ENCODE measurements at places on chromosomes 7 and 10. TPM values are rescaled to one million over a fixed set of nuclear protein-coding genes. Genes with fewer than 3 reads are reported as not detected.
A peak's percentile ranks its signal among the peaks of the same experiment; 100 is the strongest.

Gene IDI2
- not detected for total RNA-seq

Gene TTYH3
- 256 TPM for total RNA-seq

Gene ARHGEF35
- 3.5 TPM for total RNA-seq

Gene KAZALD1
- 19.2 TPM for total RNA-seq

Gene OR6B1
- total RNA-seq, result not detected

Gene CALML5
- total RNA-seq, result not detected

Gene SYT15
- 0.64 TPM for total RNA-seq

Gene MYL10
- 0.30 TPM for total RNA-seq

Gene STAM
- total RNA-seq, result 37.4 TPM

Gene NUTM2E
- 0.49 TPM for total RNA-seq

Gene TMEM225B
- total RNA-seq, result 1.3 TPM

Gene STAMBPL1
- 61.2 TPM for total RNA-seq

GRCh38 chr7:106143711-106144337 lies 31.7 kb upstream of the SYPL1 start:
- DNase-seq, result no peak
- no peaks in the 10 kb centered on the region for H3K36me3 ChIP-seq
- no peaks in the 10 kb centered on the region for H3K27me3 ChIP-seq
- no peak overlapping the region for H3K27ac ChIP-seq
- H3K4me1 ChIP-seq, result peaks cover 15% of the 10 kb centered on the region
- no peak overlapping the region for H3K4me3 ChIP-seq

- H3K4me3 ChIP-seq, result no peak overlapping the region
- H3K4me1 ChIP-seq, result no peaks in the 10 kb centered on the region
- no peaks in the 10 kb centered on the region for H3K36me3 ChIP-seq
- no peak for DNase-seq
Observed at GRCh38 chr10:49187044-49187484, 1.1 kb downstream of the TMEM273 start.

GRCh38 chr7:122532406-122533269 lies 166.3 kb downstream of the RNF133 start:
- H3K27ac ChIP-seq, result no peak overlapping the region
- no peaks in the 10 kb centered on the region for H3K27me3 ChIP-seq
- peaks cover 33% of the 10 kb centered on the region for H3K4me1 ChIP-seq

- no peaks in the 10 kb centered on the region for H3K36me3 ChIP-seq
- peaks cover 24% of the 10 kb centered on the region for H3K4me1 ChIP-seq
Observed at GRCh38 chr7:158811894-158812293, 17.4 kb downstream of the ESYT2 start.

DNA sequence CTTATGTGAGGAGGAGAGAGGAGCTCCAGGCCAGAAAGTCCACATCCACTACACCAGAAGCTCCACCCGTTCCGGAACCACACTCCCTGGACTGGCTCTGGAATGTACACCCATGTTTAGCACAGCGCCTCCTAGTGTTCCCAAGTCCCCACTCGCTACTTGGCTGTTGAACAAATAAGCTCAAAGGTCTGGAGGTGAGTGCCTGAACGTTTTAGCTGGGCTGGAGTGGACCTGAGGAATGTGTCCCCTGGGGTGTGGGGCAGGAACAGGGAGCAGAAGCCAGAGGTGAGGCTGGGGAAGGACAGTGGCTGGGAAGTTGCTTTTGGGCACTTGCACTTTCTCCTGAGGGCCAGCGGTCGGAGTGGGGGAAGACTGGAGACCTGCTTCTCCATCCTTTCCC lies 164.1 kb upstream of the CDCA7L start:
- H3K36me3 ChIP-seq, result no peaks in the 10 kb centered on the region
- H3K4me1 ChIP-seq, result peaks cover 5% of the 10 kb centered on the region
- H3K27me3 ChIP-seq, result no peaks in the 10 kb centered on the region
- H3K4me3 ChIP-seq, result no peak overlapping the region

- H3K27ac ChIP-seq, result no peak overlapping the region
- no peaks in the 10 kb centered on the region for H3K4me1 ChIP-seq
- no peaks in the 10 kb centered on the region for H3K36me3 ChIP-seq
Observed at GRCh38 chr10:30686708-30687107, 57.2 kb upstream of the LYZL2 start.

GRCh38 chr10:113019096-113019495 lies 69.0 kb downstream of the TCF7L2 start:
- H3K36me3 ChIP-seq, result no peaks in the 10 kb centered on the region
- no peak overlapping the region for H3K27ac ChIP-seq
- H3K4me1 ChIP-seq, result peaks cover 25% of the 10 kb centered on the region
- DNase-seq, result no peak
- no peak overlapping the region for H3K4me3 ChIP-seq

- H3K4me3 ChIP-seq, result no peak overlapping the region
- H3K27me3 ChIP-seq, result no peaks in the 10 kb centered on the region
- no peak overlapping the region for H3K27ac ChIP-seq
- no peaks in the 10 kb centered on the region for H3K36me3 ChIP-seq
- no peak for DNase-seq
Observed at GRCh38 chr10:92901819-92902251, 53.5 kb downstream of the EXOC6 start.

DNA sequence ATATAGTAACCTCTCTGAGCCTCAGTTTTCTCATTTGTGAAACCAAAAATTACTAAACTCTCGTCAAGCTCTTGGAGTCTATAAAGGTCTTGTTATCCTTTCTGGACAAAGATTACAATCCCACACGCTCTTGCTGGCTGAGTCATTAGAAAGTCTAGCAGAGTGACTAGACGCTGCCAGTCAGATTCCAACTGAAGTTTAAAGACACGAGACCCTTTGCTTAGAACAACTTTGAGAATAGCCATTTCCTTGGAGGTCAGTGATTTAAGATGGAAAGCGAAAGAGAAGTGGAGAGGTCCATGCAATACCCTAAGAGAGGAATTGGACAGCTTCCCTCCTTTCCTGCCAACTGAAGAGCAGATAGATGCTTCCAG lies 119.5 kb downstream of the APBB1IP start:
- no peaks in the 10 kb centered on the region for H3K4me1 ChIP-seq
- no peak overlapping the region for H3K27ac ChIP-seq
- H3K27me3 ChIP-seq, result no peaks in the 10 kb centered on the region
- H3K4me3 ChIP-seq, result no peak overlapping the region
- DNase-seq, result no peak

- no peaks in the 10 kb centered on the region for H3K4me1 ChIP-seq
- H3K4me3 ChIP-seq, result peak overlapping the region; percentile 26
- H3K36me3 ChIP-seq, result no peaks in the 10 kb centered on the region
- peak; percentile 82 for DNase-seq
- no peaks in the 10 kb centered on the region for H3K27me3 ChIP-seq
Observed at GRCh38 chr10:30671026-30671616, 41.6 kb upstream of the LYZL2 start.

GRCh38 chr10:35352512-35352911 lies 16.2 kb downstream of the CCNY start:
- no peak for DNase-seq
- H3K36me3 ChIP-seq, result no peaks in the 10 kb centered on the region
- no peak overlapping the region for H3K27ac ChIP-seq
- H3K27me3 ChIP-seq, result no peaks in the 10 kb centered on the region

GRCh38 chr7:27140126-27140857 lies 3.2 kb downstream of the HOXA5 start:
- H3K27ac ChIP-seq, result no peak overlapping the region
- no peaks in the 10 kb centered on the region for H3K36me3 ChIP-seq
- no peak for DNase-seq
- H3K4me1 ChIP-seq, result peaks cover 13% of the 10 kb centered on the region
- peaks cover 100% of the 10 kb centered on the region for H3K27me3 ChIP-seq

DNA sequence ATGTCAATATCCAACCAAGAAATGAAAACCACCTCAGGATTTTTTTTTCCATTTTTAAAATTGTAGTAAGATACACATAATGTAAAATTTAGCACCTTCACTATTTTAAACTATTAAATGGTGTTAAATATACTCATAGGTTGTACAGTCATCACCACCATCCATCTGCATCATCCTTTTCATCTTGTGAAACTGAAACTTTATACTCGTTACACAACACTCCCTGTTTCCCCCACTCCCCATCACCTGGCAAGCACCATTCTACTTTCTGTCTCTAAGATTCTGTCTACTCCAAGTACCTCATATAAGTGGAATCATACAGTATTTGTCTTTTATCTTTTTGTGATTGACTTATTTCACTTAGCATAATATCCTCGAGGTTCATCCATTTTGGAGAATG lies 335.2 kb upstream of the NPSR1 start:
- no peaks in the 10 kb centered on the region for H3K36me3 ChIP-seq
- no peak for DNase-seq
- H3K27ac ChIP-seq, result no peak overlapping the region
- H3K27me3 ChIP-seq, result no peaks in the 10 kb centered on the region

DNA sequence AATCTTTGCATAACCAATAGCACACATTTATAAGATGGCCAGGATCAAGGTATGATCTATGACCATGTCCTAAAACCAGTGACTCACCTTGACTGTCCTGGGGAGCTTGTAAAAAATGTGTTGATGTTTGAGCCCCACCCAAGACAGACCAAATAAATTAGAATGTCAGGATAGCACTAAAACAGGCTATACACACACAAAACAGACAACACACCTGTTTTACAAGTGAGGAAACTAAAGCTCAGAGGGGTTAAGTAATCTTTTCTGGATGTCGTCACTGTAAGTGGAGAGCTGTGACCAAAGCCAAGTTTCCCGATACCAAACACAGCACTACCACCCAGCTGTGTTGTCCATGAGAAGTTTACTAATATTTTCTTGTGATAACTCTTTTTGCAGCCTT lies 84.5 kb downstream of the AVL9 start:
- H3K4me1 ChIP-seq, result no peaks in the 10 kb centered on the region
- H3K27ac ChIP-seq, result no peak overlapping the region
- DNase-seq, result no peak
- H3K36me3 ChIP-seq, result peaks cover 55% of the 10 kb centered on the region

DNA sequence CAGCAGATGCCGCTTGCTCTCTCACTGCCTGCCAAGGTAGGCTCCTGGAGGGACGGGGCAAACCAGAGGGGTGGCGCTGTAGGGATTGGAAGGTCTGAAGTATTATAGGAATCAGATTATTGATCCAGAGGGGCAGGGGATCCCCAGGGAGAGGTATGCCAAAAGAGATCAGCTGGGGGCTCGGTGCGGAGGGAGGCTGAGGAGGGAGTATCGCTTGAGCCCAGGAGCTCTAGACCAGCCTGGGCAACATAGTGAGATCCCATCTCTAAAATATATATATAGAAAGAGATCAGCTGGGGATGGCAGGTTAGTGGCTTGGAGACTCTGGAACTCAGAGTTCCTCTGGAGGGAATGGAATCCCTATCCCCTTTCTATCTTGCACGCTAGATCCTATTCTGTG lies 7.0 kb upstream of the PCOLCE start:
- no peaks in the 10 kb centered on the region for H3K27me3 ChIP-seq

DNA sequence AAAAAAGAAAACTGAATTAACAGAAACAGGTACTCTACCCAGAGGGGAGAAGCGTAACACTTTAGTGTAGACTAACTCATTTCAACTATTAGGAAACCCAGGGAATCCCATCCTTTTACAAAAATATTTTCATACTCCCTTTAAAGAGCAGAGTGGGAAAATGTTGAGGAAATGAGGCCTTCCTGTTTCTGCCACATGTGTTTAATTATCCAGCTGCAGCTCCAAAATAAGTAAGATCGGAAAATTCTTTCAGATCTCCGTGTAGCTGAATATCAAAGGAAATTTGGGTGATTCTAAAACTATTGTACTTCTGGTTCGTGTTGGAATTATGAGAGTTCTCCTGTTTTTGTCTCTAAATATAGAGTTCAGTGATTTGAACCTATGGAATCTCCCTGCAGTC lies 58.0 kb upstream of the CAV2 start:
- peak; percentile 82 for DNase-seq
- no peak overlapping the region for H3K4me3 ChIP-seq
- H3K4me1 ChIP-seq, result peaks cover 61% of the 10 kb centered on the region
- peak overlapping the region; percentile 80 for H3K27ac ChIP-seq

- H3K4me3 ChIP-seq, result no peak overlapping the region
- H3K27me3 ChIP-seq, result no peaks in the 10 kb centered on the region
- peaks cover 10% of the 10 kb centered on the region for H3K4me1 ChIP-seq
- H3K36me3 ChIP-seq, result no peaks in the 10 kb centered on the region
- peak; percentile 12 for DNase-seq
Observed at GRCh38 chr7:7438851-7439250, 96.8 kb downstream of the COL28A1 start.

DNA sequence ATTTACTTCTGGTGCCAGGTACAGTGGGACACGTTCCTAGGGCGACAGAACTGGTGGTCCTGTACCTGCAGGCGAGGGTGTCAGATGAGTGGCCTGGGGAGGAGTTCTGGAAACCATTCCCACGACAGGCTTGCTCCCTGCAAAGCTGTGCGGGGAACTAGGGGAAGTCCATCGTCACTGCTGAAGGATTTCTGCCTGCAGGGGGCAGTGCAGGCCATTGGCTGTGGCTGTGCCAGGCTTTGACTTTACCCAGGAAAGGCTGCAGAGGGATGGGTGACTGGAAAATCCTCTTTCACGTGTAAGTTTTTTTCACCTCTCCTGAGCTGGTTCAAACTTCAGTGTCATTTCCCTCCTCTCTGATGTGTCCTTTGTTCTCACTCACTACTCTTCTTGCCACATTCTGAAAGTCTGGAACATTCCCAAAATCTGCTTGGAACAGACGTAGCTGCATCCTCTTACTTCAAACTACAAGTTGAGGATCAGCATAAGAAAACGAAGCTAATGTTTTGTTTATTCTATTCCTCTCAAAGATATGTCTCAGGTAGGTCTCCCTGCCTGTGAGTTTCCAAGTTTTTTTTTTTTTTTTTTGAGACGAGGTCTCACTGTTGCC lies 126.5 kb downstream of the SH2D4B start:
- no peak overlapping the region for H3K27ac ChIP-seq
- DNase-seq, result peak; percentile 82
- no peaks in the 10 kb centered on the region for H3K27me3 ChIP-seq
- no peak overlapping the region for H3K4me3 ChIP-seq
- H3K4me1 ChIP-seq, result peaks cover 5% of the 10 kb centered on the region
- H3K36me3 ChIP-seq, result no peaks in the 10 kb centered on the region

- H3K27ac ChIP-seq, result no peak within 1 kb of the TSS
- no peaks in the 10 kb centered on the region for H3K4me1 ChIP-seq
- no peaks in the 10 kb centered on the region for H3K36me3 ChIP-seq
Observed at GRCh38 chr7:77415823-77416620, at the start of gene GSAP. TSS of gene GSAP (minus strand) at chr7:77416349. CDS start at chr7:77416321, 28 bp downstream.

GRCh38 chr10:120077707-120078492 lies 185.4 kb downstream of the SEC23IP start:
- no peak overlapping the region for H3K27ac ChIP-seq
- H3K4me1 ChIP-seq, result no peaks in the 10 kb centered on the region
- H3K27me3 ChIP-seq, result peaks cover 25% of the 10 kb centered on the region
- no peak for DNase-seq

DNA sequence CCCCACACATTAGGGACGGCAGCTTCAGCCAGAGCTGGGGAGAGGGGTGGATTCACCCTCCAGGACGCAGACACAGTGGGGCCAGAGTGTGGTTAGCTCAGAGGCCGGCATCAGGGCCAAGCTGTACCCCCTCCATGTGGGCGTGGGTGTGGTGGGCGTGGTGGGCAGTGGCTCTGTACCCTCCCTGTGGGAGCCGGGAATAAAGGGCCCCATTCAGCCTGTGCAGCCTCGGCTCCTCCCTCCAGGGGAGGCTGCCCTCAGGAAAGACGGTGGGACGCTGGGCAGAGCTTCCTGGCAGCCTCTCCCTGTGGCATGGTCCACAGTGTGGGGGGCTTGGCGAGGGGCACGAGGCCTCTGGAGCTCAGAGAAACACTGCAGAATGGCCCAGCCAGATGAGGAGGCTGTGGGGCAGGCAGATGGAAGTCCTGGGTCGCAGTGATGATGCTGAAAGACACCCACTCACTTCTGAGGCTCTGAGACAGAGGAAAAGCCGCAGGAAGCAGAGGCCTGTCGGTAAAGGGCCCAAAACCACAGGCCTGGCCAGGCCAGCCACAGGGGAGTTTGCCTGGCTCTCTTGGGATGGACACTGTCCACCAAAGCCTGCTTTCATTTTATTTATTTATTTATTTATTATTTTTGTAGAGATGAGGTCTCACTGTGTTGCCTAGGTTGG lies 108.0 kb downstream of the SH3PXD2A start:
- H3K4me1 ChIP-seq, result no peaks in the 10 kb centered on the region
- H3K4me3 ChIP-seq, result no peak overlapping the region
- H3K27me3 ChIP-seq, result no peaks in the 10 kb centered on the region
- DNase-seq, result no peak

Measured in A673 (cell line).